CD4-positive, alpha-beta T cell treated with Interleukin-10 for 1 hour (primary cell): ENCODE measurements at places on chromosomes 3 and 15.
A peak's percentile ranks its signal among the peaks of the same experiment; 100 is the strongest.

DNA sequence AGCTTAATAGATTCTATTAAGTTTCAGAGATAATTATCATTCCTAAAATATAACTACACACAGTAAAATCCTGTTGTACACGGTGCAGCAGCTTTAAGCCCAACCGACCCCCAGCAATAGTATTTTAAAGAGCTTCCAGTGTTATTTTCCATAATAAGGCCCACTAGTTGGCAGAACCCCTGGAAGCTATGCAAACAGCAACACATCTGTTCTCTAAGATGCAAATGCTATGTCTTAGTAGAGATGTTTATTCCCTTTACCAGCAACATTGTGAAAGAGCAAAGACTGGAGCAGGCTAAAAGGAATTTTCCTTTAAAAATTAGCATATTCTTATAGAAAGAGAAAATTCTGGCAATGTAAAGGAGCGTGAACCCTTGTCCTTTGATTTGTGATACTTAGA, 819.7 kb upstream of the ALCAM start:
- no peak for DNase-seq

GRCh38 chr3:52072020-52072419, 15.6 kb upstream of the DUSP7 start:
- DNase-seq = peak; percentile 22

GRCh38 chr3:55708242-55708641, 221.1 kb upstream of the WNT5A start:
- DNase-seq = no peak

GRCh38 chr3:71069797-71070196, 513.7 kb downstream of the FOXP1 start:
- DNase-seq = peak; percentile 79

DNA sequence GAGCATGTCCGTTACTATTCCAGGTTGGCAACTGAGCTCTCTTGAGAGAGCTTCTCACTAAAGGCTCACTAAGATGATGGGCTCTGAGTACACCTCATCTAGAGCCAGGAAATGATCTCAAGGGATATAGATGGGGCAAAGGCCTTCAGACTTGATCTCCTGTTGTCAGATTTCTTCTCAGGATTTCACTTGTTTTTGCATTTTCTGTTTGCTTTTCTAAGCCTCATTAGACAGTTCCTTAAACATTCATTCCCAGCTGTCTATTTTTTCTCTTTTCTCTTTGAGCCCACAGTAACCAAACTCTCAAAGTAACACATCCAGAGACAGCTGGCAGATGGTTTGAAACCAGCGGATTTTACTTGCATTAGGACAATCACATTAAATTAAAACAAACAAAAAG, 28.4 kb upstream of the ARL8B start:
- no peak for DNase-seq

- DNase-seq = no peak
Observed at GRCh38 chr3:196412704-196413103, 19.5 kb downstream of the UBXN7 start.

- DNase-seq = no peak
Observed at GRCh38 chr3:127444761-127445160, 145.8 kb downstream of the TPRA1 start.

DNA sequence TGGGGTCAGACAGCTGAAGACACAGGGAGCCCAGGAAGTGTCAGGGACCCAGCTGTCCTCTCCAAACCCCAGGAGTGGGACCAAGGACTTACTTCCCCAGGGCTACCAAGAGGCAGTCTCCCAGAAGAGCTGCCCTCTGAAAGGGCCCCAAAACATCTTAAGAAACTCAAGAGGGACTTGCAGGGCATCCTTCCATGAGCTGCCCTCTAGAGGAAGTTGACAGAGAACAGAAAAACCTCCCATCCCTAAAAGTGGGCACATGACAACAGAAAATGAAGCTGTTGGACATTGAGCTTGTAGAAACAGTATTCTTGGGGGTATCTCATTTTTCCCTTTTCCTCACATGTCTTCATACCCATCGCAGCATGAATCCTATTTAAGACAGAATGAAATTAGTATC, 58.9 kb downstream of the MECOM start:
- DNase-seq = no peak

DNA sequence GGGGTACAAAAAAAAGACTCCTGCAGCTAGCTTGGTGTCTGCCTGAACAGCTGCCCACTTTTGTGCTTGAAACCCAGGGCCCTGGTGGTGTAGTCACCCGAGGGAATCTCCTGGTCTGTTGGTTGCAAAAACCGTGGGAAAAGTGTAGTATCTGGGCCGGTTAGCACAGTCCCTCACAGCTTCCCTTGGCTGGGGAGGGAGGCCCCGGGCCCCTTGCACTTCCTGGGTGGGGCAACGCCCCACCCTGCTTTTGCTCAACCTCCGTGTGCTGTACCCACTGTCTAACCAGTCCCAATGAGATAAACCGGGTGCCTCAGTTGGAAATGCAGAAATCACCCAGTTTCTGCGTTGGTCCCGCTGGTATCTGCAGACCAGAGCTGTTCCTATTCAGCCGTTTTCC, 211.7 kb upstream of the ZPLD1 start:
- DNase-seq = peak; percentile 15

DNA sequence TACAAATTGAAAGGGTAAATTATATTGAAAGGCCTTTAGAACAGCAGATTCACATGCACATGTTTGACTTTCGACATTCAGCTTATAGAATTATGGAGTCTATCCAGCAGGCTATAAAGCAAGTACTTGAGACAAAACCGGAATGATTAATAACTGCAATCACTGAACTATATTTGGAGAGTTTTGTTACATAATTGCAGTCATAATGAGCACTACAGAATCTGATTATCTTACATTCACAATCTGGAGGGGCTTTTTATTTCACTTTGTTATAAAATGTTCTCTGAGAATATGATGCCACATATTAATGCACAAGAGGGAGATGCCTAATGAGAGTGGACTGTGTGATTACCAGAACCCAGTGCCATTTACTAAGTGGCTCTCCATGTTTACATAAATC, 64.3 kb downstream of the NSUN3 start:
- no peak for DNase-seq
